ENCODE measurements at places on chromosomes 4 and X.
A peak's percentile ranks its signal among the peaks of the same experiment; 100 is the strongest.

DNA sequence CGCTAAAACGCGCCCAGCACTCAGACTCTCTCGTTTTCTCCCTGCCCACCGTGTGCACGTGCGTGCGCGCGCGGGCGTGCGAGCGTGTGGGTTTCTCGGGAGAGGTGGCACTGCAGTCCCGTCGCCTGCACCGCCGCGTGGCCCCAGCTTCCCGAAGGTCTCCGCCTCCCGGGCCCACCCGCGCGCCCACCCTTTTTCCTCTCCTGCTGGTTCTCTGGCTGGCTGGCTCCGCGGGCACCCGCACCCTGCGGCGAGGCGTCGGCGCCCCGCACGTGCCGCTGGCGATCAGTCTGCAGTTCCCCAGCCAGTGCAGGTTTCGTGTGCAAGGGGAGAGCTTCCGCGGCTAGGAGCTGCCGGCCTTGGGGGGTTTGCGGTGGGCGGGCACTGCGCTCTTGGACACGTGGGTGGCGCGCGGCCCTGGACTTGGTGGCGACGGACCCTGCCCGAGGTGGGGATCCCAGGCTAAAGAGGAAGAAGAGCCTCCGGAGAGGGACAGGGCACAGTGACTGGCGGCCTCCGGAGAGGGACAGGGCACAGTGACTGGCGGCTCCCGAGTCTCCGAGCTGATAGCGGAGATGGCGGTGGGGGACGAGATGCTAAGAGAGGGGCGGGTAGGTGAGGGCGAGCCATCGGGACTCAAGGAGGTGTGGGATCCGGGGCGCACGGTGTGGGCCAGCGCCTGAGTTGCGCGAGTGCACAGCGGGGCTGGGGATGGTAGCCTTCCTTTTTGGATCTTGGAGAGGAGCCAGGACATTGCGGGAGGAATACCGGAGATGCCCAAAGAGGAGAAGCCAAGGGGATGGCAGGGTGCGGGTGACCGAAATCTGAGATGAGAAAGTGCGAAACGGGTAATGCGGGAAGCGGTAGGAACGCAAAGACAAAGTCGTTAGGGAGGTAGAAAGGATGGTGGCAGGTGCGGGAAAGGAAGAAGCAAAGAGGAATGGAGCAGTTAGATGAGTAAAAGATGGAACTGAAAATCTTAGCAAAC, at the start of gene FAM184B:
FAM184B (minus strand) TSS at position 322 of the 988 bp plus-strand sequence. CDS start 322 bp downstream, outside the sequence.
- DNase-seq, result no peak

DNA sequence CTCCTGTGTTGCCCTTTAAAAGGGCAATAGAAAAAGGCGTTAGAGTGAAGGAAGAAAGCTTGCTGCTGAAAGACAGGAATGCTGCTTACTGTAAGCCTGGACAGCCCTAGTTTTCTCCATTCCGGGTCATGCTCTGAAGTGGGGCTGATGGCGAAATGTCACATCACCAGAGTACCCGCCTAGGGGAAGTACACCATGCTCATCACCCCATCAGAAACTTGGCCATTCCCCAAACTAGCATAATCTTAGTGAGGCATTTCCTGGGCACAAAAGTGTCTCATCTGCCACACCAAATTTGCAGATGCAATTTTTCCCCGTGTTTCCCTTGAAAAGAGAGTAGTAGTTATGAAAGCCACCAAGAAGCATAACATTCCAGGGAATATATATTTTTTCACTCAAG, 47.8 kb upstream of the CAMK2D start:
- no peak for DNase-seq

DNA sequence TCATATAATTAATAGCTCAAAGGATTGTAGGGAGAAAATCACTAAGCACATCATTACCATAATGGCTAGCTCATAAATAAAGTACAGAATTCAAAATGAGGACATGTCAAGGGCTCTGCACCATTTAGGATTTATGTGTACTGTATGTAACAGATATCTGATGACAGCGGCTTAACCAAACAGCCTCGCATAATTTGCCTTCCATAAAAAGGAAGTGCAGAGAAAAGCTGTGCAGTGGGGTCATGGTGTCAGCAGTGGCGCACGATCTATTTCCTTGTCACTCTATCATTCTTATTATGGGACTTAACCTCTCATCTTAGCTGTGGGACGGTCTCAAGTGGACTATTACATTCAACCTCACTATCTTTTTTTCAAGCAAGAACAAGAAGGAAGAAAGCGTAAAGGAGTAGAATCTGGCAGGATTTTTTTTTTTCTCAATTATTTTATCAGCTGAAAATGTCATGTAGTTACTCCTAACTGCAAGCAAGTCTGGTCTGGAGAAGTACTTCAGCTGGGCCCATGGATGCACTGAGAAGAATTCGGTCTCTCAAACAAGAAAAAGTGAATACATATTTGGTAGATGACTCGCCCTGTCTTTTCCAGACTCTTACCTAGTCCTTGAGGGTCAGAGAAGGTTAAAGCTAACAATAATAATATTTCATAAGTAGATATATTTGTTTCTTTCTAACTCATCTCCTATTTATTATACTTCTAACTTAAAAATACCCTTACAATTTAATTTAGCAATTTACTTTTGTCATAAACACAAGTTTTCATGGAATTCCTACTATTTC, 94.6 kb downstream of the COX18 start:
- no peak for DNase-seq

GRCh38 chrX:52819788-52820187, 8.7 kb downstream of the XAGE5 start:
- no peak for DNase-seq

- peak; percentile 2 for DNase-seq
These were observed 2480.2 kb downstream of the PCDH7 start for GRCh38 chr4:33200377-33200776.

- no peak for DNase-seq
These were observed 36.7 kb downstream of the PF4 start for GRCh38 chr4:73945140-73945539.

- no peak for DNase-seq
These were observed 14.0 kb downstream of the TBCK start for GRCh38 chr4:106302062-106302438.

- DNase-seq, result no peak
These were observed 25.0 kb upstream of the GJB1 start for GRCh38 chrX:71198066-71198465.

DNA sequence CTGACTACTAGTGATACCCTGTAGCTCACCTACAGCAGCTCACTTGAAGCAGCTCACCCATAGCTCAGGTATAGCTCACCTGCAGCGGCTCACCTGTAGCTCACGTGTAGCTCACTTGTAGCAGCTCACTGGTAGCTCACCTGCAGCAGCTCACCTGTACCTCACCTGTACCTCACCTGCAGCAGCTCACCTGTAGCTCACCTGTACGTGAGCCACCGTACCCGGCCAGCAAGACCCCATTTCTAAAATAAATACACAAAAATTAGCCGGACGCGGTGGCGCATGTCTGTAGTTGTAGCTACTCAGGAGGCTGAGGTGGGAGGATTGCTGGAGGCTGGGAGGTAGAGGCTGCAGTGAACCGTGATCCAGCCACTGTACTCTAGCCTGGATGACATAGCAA, 30.6 kb downstream of the SHOX start:
- DNase-seq, result no peak

- no peak for DNase-seq
These were observed 147.5 kb downstream of the DLG3 start for GRCh38 chrX:70592091-70592490.

DNA sequence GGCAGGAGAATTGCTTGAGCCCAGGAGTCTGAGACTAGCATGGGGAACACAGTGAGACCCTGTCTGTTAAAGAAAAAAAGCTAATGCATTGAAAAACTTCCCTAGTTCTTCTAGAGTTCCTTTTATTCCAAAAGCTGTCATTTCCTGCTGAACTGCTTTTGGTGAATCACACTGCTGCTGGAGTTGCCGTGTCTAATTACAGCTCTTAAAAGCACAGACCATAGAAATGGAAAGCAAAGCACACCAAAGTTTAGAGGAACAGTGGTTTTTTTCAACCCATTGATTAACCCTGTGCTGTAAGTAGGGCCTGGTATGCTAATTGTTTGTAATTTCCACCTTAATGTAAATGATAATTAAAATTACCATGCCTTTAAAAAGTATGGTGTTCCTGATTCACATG, 52.4 kb downstream of the SEPTIN11 start:
- DNase-seq, result no peak

GRCh38 chr4:83563998-83564397, 28.1 kb downstream of the GPAT3 start:
- DNase-seq, result no peak

GRCh38 chr4:1754336-1754735, 33.0 kb downstream of the TACC3 start:
- DNase-seq, result no peak

DNA sequence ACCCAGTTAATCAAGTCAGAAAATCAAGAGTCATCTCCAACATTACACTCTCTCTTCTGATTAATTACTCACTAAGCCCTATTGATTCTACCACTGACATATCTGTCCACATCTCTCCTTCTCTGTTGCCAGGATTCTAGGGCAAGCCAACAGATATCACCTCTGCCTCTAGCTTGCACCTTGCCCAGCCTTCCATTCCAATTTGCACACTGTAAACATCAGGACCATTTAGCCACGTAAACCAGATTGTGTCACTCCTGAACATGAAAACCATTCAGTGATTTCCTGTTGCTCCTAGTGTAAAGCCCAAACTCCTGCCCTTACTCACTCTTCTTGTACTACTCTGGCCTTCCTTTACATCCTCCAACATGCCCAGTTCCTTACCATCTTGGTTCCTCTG, 68.0 kb upstream of the PLS3 start:
- no peak for DNase-seq

- DNase-seq, result no peak
These were observed 546.6 kb downstream of the PCDH18 start for GRCh38 chr4:136985683-136986082.

DNA sequence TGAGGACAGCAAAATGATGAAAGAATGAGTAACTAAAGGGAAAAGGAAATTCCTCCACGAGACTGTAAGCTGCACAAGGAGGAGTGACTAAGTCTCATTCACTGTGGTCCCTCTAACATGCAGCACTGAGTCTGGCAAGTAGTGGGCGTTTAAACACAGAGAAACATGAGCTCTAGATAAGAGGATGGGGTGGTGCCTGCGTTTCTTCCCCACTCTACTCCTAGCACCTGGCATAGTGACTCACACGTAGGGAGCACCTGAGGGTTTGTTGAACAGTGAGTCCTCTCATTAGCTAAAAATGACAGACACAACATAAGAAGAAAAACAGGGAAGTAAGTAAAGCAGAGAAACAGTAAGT, 105.8 kb upstream of the CBR4 start:
- DNase-seq, result peak; percentile 92

DNA sequence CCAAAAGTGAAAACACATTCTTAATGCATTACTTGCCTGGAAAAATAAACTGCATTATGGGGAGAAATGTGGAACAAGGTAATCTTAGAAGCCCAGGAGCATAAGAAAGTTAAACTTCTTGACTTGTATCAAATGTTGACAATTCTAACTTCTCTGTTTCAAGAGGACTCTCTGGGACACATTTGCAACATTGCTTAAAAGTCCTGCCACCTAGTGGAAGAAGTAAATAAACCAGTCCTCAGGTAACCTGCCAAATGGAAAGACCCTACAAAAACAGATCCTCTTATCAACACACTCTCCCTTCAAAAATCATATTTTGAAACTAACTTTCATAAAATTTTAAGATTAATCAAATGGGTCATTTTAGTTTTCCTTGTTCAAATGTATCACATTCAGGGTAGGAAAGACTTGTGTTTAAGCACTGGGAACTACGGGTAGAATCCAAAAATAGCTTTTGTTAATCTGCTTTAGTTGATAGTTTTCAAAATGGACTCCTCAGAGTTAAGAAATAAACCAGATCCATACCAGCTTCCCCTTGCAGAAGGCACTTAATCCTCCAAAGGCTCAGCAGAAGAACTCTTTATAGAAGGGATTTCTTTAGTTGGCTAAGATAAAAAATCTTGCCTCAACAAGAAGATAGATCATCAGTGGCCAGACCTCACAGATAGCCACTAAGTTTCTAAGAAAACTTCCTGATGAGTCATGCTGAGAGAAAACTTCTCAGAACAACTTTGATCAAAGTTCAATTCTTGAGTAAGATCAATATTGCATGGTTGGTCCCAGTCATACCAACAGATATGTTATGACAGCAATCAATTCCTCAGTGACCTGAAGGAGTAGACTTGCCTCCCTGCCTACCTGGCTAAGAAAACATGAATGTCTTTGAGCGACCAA, 141.7 kb downstream of the HHIP start:
- DNase-seq, result peak; percentile 8

Data from fibroblast of skin of left biceps (primary cell).